ENCODE measurements at places on chromosomes 12 and 14.

- H3K4me3 ChIP-seq = no peak overlapping the region
- peaks cover 7% of the 10 kb centered on the region for H3K27me3 ChIP-seq
- H3K4me1 ChIP-seq = no peaks in the 10 kb centered on the region
- no peak overlapping the region for H3K27ac ChIP-seq
- DNase-seq = no peak
These were observed 126.3 kb downstream of the ESRRB start for GRCh38 chr14:76502219-76502618.

DNA sequence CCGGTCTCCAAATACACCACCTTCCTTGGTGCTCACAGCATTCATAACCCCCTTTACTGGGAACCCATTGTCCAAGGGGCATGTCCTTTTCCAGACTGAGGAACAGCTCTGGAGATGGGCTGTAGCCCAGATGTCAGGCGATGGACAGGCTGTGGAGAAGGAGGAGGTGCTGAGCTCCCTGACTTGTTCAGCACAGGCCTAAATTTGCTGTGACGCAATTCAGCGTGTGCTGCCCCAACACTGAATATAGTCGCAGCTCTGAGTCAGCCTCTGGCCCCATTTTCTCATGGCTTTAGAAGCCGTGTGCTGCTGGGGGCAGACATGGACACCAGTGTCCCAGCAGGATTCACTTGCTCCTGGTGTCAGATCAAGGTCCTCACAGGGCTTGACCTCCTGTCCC lies 269.1 kb downstream of the EMP1 start:
- no peaks in the 10 kb centered on the region for H3K36me3 ChIP-seq
- peaks cover 11% of the 10 kb centered on the region for H3K27me3 ChIP-seq
- no peak overlapping the region for H3K4me3 ChIP-seq
- no peak for DNase-seq
- no peaks in the 10 kb centered on the region for H3K4me1 ChIP-seq
- H3K27ac ChIP-seq = no peak overlapping the region

- no peak for DNase-seq
- no peak overlapping the region for H3K4me3 ChIP-seq
- no peaks in the 10 kb centered on the region for H3K27me3 ChIP-seq
- no peaks in the 10 kb centered on the region for H3K36me3 ChIP-seq
- H3K27ac ChIP-seq = no peak overlapping the region
These were observed 448.0 kb downstream of the RMST start for GRCh38 chr12:97910559-97910958.

GRCh38 chr12:44674875-44675274 lies 201.2 kb downstream of the NELL2 start:
- no peaks in the 10 kb centered on the region for H3K4me1 ChIP-seq
- H3K36me3 ChIP-seq = no peaks in the 10 kb centered on the region
- peaks cover 5% of the 10 kb centered on the region for H3K27me3 ChIP-seq
- no peak overlapping the region for H3K27ac ChIP-seq

GRCh38 chr12:6377667-6377994 lies 2.3 kb upstream of the SCNN1A start:
- DNase-seq = no peak
- H3K4me1 ChIP-seq = peaks cover 9% of the 10 kb centered on the region
- H3K36me3 ChIP-seq = no peaks in the 10 kb centered on the region
- H3K27me3 ChIP-seq = peaks cover 6% of the 10 kb centered on the region
- no peak overlapping the region for H3K4me3 ChIP-seq
- no peak overlapping the region for H3K27ac ChIP-seq

GRCh38 chr12:122048151-122048550 lies 26.5 kb downstream of the BCL7A start:
- H3K27me3 ChIP-seq = no peaks in the 10 kb centered on the region
- DNase-seq = no peak
- no peak overlapping the region for H3K4me3 ChIP-seq
- no peak overlapping the region for H3K27ac ChIP-seq
- H3K36me3 ChIP-seq = peaks cover 77% of the 10 kb centered on the region

DNA sequence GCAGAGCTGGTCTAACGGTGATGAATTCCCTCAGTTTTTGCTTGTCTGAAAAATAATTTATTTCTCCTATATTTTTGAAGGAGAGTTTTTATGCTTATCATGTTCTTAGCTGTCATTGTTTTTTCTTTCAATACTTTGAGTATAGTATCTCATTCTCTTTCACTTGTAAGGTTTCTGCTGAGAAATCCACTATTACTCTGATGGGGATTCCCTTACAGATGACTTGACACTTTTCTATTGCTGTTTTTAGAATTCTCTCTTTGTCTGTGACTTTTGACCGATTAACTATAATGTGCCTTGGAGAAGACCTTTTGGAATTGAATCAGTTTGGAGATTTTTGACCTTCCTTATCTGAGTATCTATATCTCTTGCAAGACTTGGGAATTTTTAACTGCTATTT lies 139.6 kb downstream of the PRKD1 start:
- no peaks in the 10 kb centered on the region for H3K36me3 ChIP-seq
- no peaks in the 10 kb centered on the region for H3K4me1 ChIP-seq
- H3K27ac ChIP-seq = no peak overlapping the region
- DNase-seq = no peak
- H3K4me3 ChIP-seq = no peak overlapping the region

- no peak overlapping the region for H3K27ac ChIP-seq
- H3K4me3 ChIP-seq = no peak overlapping the region
- no peaks in the 10 kb centered on the region for H3K4me1 ChIP-seq
- no peaks in the 10 kb centered on the region for H3K27me3 ChIP-seq
- H3K36me3 ChIP-seq = no peaks in the 10 kb centered on the region
These were observed 449.6 kb upstream of the CCDC196 start for GRCh38 chr14:66036547-66036946.

DNA sequence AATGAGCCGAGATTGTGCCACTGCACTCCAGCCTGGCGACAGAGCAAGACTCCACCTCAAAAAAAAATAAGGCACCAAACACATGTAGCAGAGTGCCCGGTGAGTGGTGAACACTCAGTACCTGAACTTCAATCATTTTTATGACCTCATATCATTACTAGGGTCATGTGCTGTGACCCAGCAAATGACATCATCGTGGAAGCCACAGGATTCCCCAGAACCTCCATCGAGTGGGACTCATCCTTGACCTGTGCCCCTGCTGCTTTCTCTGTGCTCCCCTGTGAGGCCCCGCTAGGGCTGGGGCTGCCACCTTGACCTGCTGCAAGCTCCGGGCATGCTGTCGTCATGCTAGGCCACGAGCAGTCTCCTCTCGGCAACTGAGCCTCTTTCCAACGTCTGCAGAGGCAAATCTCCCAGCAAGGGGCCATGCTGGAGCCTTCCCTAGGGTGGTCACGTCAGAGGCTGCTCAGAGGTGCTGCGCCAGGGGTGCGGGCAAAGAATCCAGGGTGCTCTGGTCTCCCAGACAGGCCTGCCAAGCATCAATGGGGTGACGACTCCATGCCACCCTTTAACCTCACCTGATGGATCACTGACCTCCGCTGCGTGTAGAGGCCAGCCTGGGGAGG lies 18.5 kb downstream of the GLTP start:
- no peaks in the 10 kb centered on the region for H3K27me3 ChIP-seq
- no peaks in the 10 kb centered on the region for H3K4me1 ChIP-seq
- H3K27ac ChIP-seq = no peak overlapping the region
- DNase-seq = no peak

DNA sequence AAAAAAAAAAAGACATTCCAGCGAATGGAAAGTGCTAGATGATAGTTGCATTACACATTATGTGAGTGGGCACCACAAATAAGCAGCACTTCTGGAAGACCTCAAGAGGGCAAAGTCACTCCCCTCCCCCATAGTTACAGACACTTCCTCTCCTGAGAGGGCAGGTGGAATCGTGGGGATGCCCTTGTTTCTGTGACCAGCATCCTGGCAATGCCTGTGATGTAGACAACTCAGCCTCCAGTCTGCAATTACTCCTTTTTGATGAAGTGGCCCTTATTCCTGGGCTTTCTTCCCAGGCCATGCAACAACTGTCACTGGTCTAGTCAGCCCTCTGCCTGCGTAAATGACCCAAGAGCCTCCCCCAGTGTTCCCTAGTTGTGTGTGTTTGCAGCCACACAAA lies 104.8 kb downstream of the VRK1 start:
- no peak overlapping the region for H3K27ac ChIP-seq
- H3K27me3 ChIP-seq = no peaks in the 10 kb centered on the region
- no peak overlapping the region for H3K4me3 ChIP-seq
- DNase-seq = peak; percentile 13
- H3K4me1 ChIP-seq = no peaks in the 10 kb centered on the region
- H3K36me3 ChIP-seq = peaks cover 33% of the 10 kb centered on the region

- H3K4me1 ChIP-seq = peaks cover 58% of the 10 kb centered on the region
- H3K27me3 ChIP-seq = no peaks in the 10 kb centered on the region
- DNase-seq = no peak
- H3K4me3 ChIP-seq = peak overlapping the region; percentile 1
These were observed 1.4 kb downstream of the GPR68 start for GRCh38 chr14:91243074-91243471.

- H3K4me1 ChIP-seq = no peaks in the 10 kb centered on the region
- H3K27ac ChIP-seq = no peak overlapping the region
- no peak overlapping the region for H3K4me3 ChIP-seq
- 0 out of 2 replicates have a peak, but pooled peaks cover 3% of the 10 kb centered on the region for H3K36me3 ChIP-seq
- no peaks in the 10 kb centered on the region for H3K27me3 ChIP-seq
These were observed 43.8 kb downstream of the CCNK start for GRCh38 chr14:99524804-99525698.

DNA sequence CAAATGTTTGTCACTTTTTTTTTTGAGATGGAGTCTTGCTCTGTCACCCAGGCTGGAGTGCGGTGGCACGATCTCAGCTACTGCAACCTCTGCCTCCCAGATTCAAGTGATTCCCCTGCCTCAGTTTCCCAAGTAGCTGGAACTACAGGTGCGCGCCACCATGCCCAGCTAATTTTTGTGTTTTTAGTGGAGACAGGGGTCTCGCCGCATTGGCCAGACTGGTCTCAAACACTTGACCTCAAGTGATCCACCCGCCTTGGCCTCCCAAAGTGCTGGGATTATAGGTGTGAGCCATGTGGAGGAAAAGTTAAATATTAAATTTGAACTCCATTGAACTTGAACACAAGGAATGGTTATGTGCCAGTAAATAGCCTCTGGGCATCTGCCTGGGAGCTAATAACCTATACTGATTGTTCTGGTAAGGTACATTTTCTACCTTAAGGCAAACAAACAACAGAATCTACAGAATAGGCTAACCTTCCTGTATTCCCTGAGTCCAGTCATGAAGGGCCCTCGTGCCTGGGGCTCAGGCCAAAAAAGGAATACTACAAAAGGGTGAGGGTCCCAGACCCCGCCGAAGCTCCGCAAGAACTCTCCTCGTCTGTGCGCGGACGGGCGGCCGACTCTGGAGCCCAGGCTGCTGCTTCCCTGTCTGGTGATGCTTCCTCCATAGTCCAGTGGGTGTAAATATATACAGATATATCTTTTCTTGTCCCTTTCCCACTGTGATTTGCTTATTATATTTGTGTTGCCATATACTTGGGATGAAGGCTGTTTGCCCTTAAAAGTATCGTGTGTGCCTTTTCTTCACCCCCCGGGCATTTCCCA lies 74.0 kb upstream of the EIF5 start:
- H3K4me1 ChIP-seq = no peaks in the 10 kb centered on the region
- DNase-seq = no peak
- H3K4me3 ChIP-seq = no peak overlapping the region
- H3K27me3 ChIP-seq = peaks cover 4% of the 10 kb centered on the region

DNA sequence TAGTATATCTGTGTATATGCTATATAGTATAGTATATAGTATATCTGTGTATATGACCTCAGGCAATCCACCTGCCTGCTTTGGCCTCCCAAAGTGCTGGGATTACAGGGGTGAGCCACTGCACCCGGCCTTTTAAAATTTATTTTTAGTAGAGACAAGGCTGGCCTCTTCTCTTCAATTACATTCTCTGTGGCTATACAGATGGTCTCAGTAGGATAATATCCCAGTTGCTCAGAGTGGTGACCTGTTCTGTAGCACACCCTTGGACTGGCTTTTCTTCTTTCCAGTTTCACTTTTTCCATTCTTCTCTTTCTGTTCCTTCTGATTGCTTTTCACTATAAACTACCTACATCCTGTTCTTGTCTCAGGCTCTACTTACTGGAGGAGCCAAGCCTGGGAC lies 3.1 kb upstream of the NFATC4 start:
- no peak overlapping the region for H3K4me3 ChIP-seq
- no peak for DNase-seq
- H3K27ac ChIP-seq = no peak overlapping the region
- no peaks in the 10 kb centered on the region for H3K4me1 ChIP-seq
- no peaks in the 10 kb centered on the region for H3K36me3 ChIP-seq

DNA sequence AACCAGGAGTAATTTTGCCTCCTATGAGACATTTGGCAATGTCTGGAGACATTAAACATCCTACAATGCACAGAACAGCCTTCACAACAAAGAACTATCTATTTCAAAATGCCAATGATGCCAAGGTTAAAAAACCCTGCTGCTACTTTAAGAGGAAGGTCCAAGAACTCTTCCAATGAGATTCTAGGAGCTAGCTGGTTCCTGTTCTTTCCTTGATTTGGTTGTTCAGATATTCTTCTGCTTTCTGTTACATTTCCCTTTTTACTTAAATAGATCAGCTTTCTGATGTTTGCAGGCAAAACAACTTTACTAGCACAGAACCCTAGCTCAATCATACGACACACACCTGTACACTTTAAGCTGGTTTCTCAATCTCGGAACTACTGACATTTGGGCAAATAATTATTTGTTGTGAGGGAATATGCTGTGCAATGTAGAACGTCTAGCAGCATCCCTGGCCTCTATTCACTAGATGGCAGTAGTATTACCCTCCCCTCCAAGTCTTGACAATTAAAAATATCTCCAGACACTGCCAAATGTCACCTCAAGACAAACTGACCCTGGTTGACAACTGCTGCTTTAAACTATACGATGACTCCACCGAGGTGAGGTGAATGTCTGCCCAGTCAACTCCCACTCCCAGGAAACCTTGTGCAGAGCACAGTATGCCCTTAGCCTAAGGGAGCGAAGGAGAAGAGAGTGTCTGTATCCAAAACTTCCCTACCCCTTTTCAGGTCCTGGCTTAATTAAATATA lies 4.4 kb downstream of the BLTP3B start:
- H3K27me3 ChIP-seq = no peaks in the 10 kb centered on the region
- peaks cover 16% of the 10 kb centered on the region for H3K4me1 ChIP-seq
- no peaks in the 10 kb centered on the region for H3K36me3 ChIP-seq
- H3K4me3 ChIP-seq = no peak overlapping the region
- no peak for DNase-seq

DNA sequence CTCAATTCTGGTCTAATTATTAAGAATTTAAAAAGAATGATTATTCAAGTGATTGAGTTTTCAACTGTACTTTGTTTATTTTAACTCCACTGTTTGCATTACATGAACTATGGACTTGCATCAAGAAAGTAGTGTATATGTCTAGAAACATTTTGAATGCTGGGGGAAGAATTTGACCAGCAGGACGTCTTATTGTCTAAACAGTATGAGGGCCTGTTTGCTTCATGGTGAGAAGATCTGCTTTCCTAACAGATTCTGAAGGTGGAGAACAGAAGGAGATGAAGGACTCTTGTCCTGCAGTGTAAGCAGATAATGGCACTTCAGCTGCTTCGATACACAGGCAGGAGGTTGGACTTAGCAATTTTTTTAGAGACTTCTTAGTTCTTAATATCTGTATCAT lies 176.0 kb downstream of the DACT1 start:
- H3K4me1 ChIP-seq = no peaks in the 10 kb centered on the region
- no peaks in the 10 kb centered on the region for H3K36me3 ChIP-seq
- peaks cover 8% of the 10 kb centered on the region for H3K27me3 ChIP-seq
- no peak overlapping the region for H3K27ac ChIP-seq

GRCh38 chr12:132084621-132085290 lies 59.4 kb downstream of the DDX51 start:
- peak; percentile 68 for DNase-seq
- peak overlapping the region; percentile 95 for H3K27ac ChIP-seq
- H3K4me3 ChIP-seq = peak overlapping the region; percentile 88
